ENCODE measurements at places on chromosomes 5 and 9.

GRCh38 chr5:132673939-132674630, at the start of gene IL4:
Gene IL4, plus strand, starts transcription at chr5:132673989. Its CDS starts 62 bp downstream, at chr5:132674051.
- DNase-seq: no peak

DNA sequence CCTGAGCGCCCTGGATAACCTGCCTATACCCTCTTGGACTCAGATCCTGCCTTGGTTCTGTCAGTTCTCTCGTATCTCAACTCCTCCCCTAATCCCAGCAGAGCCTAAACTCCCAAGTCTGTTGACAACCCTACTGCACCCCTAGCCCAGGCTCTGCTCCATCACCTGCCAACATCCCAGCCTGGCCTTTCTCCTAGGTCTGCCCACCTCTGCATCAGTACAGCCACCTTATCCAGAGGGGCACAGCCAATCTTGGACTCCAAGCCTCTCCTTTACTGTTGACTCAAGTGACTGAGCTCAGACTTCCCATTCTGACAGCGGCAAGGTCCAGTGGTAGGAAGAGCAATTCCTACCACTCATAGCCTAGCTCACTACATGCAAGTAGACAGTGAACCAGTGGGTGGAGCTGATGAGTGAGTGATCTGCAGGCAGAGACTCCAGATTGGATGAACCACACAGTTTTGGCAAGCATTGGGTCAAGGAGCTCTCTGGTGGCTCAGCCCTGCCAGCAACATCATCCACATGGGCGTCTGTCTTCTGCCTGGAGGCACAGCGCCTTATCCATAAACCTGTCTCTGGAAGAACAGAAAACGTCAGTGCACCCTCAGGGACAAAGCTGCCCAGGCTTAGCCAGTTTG, 26.5 kb downstream of the TRMO start:
- DNase-seq: no peak

DNA sequence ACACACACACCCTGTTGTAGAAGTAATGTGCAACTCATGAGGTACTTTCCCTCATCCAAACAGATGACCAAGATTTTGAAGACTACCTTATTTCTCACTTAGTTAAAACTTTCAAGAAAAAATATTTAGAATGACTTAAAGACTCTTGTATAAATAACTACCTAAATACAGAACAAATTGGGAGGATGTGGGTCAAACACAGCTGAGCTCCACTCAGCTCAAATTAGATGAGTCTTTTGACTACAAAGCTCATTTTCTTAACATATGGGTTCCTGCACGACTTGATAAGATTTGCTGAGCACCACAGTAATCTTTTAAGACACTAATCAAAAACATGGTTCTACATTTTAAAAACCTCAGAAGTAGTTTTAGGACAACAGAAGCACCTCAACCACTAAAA, 8.9 kb downstream of the MTX3 start:
- no peak for DNase-seq

DNA sequence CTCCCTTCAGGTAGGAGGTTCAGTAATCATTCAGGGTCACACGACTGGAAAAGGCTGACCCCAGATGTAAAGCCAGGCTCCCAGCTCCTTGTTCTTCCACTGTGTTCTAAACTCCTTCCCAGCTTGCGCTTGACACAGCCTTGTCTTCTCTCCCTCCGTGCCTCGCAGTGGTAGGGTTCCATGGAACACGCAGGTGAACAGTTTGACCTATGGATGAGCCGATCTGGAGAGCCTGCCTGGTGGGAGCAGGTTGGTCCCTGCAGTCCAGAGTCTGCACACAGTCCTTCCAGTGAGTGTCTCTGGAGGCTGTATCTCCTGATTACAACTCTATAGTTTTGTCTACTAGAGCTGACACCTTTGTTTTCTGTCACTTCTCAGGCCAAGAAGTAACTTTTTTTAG, 85.9 kb downstream of the IQGAP2 start:
- DNase-seq: no peak

GRCh38 chr5:176614805-176615478, 5.0 kb upstream of the GPRIN1 start:
- DNase-seq: peak; percentile 50

GRCh38 chr5:104706600-104706999, 1144.0 kb upstream of the NUDT12 start:
- no peak for DNase-seq

DNA sequence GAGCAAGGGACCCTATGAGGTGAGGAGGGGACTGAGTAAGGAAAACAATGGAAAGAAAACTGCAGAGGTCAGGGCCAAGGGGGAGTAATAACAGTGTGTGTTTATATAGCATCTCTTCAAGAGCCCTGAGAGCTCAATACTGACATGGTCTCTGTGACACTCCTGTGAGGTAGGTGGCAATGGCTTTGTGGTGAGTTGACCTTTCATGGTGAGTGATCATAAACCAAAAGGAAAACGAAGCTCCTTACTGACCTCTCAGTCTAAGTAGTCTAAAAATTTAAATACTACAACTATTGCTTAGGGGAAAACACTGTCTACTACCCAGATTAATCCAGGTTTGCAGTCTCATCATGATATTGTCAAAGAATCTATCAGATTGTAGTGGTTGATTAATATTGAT, 130.9 kb downstream of the SNCAIP start:
- no peak for DNase-seq
